ENCODE measurements at places on chromosomes 13 and 19.

DNA sequence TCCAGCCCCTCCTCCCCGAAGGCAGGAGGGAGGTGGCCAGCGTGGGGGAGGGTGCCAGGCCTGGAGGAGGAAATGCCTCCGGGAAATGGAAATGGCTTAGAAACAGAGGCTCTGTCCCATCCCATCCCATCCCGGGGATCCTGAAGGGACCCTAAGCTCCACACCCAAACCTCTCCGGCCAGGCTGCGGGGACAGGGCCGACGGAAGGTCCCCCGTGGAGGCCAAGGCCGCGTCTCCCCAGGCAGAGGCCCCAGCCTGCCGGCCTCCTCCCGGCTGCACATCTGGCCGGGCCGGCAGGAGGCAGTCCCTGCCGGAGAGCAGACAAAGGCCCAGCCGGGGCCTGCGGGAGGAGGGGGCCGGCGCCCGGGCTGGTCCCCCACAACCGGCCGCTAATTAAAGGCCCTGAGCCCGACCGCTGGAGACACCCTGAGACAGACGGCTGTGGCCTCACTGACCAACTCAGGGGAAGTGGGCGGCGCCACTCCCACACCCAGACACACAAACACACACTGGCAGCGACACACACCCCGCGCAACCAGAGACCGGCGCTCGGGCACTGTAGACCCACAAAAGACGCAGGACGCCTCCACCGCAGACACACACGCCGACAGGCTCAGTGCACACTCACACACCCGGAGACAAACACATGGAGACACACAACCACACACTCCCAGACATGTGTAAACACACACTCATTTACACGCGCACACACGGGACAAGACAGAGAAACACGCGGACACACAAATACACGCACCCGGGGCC lies 1.1 kb downstream of the ADAMTS10 start:
- peak; percentile 42 for DNase-seq

GRCh38 chr13:31747291-31747690 lies 8.0 kb downstream of the RXFP2 start:
- DNase-seq: no peak

- no peak for DNase-seq
Observed at GRCh38 chr13:30652746-30653386, 35.1 kb downstream of the USPL1 start.

DNA sequence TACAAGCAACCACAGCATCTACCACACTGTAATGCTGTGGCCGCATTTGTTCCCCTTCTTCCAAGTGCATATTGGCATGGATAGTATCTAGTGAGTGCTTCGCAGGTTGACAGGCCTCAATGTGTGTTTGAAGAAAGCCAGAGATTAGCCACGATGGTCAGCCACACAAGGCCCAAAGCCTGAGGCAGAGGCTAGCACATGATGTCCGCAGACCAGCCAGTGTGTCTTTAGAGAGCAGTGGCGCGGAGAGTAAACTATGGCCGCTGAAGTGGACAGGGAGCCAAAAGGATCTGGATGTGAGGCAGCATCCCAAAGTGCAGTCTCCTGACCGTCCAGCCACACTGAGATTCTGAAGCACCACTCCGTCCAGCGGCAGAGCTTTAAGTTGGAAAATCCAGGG lies 36.0 kb downstream of the BRD4 start:
- DNase-seq: no peak

Measured in K562 (cell line).